ENCODE measurements at places on chromosomes 11 and 22.

DNA sequence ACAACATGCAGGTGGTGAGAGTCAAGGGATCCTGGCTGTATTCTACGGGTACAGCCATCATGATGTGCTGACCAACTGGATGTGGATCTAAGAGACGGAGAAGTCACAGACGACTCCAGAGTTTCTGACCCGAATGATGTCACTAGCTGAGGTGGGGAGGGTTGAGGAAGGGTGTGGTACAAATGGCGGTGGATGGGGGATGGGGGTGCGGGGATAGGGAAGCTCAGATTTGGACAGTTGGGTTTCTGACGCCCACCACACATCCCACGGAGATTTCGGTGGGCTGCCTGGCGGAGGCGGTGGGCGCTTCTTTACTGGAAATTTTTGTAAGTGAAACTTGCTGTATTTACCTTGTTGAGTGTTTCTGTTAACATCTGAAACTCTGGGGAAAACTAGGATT is 126.7 kb downstream of the OSBP2 start:
- DNase-seq, result no peak

GRCh38 chr11:10483584-10483983 is 28.5 kb downstream of the AMPD3 start:
- no peak for DNase-seq

GRCh38 chr22:24247564-24248344 is 2.9 kb upstream of the GGT5 start:
- no peak for DNase-seq

- no peak for DNase-seq
Measured at GRCh38 chr11:44673688-44674087, 53.1 kb upstream of the TSPAN18 start.

GRCh38 chr11:120713296-120713695 is 201.7 kb downstream of the GRIK4 start:
- no peak for DNase-seq

DNA sequence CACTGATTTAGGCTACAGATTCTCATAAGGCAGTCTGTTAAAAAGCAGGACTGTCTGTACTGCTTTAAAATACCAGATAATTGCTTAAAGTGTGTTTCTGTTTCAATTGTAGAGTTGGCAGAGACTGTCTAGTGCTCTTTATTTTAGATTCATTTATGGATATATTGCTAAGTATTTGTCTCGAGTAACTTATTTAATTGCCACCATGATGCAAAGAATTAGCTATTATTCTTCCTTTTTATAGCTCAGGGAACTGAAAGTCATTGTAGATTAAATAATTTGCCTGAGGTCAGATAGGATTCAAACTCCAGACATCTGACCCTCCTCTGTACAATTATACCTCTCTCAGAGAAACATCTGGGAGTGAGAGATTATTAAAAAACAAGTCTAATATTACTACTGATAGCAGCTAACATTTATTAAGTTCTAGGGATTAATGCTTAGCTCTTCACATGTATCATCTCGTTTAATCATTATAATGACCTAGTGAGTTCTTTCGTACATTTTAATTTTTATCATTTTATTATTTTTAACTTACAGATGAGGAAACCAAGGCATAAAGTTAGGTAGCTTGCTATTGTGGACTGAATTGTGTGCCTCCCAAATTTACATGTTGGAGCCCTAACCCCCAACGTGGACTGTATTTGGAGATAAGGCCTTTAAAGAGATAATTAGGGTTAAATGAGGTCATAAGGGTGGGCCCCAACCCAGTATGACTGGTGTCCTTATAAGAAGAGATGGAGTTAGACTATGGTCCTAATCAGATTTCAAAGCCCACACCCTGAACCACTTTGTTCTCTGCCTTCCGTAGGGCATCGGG is 19.7 kb upstream of the RAG2 start:
- no peak for DNase-seq

- DNase-seq, result peak; percentile 12
Measured at GRCh38 chr11:15843309-15843872, 513.0 kb downstream of the SOX6 start.

DNA sequence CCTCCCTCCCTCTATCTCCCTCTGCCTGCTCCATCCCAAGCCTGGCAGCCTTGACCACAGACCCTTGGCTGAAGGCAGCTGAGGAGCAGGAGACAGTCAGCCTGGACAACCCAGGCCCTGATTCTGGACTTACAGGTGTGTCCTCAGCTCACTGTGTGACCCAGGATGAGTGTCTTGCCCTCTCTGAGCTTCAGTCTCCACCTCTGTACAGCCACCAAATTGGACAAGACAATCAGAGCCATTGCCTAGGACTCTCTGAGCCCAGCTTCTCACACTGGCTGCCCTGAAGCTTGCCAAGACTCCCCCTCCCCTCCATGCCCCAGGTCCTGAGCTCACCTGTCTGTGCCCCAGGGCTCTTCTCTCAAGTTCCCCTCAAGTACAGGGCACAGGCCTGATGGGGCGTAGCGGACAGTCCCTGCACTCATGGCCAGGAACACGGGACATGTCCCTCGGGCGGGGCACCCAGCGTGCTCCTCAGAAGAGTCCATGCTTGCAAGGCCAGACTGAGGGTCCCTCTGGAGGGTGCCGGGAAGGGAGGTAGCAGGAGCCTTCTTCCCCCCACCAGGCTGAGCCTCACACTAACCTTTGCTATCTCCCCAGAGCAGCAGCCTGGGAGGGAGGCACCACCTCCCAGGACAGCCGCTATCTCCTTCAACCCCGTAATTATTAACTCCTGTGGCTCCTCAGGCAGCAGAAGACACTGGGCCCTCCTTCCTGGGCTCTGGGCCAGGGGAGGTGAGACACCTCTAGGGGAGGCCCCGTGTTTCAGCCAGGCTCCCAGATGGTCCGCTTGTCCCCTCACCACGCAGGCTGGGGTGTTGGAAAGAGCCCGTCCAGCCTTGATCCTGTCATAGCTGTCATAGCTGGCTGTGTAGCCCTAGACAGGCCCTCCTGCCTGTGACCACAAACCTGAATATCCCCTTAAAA is 2.6 kb upstream of the RAB3IL1 start:
- DNase-seq, result no peak

DNA sequence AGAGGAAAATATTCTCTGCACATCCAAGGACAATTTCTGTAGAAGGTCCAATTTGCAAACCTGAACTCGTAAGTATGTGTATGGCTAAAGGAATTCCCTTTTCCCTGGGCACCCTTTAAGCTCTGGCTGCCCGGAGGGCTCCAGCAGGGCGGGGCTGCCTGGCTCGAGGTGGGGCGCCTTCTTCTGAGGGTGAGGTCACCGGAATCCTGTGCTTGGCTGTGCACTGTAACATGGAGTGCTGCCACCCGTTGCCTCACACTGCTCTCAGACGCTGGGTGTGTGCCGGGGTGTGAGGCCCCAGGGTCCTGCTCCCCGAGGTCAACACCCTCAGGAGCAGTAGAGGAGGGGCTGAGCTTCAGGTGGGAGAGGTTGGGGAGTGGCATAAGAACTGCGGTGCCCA is 61.5 kb downstream of the SYN3 start:
- DNase-seq, result no peak

- no peak for DNase-seq
Measured at GRCh38 chr22:35008213-35008612, 57.7 kb upstream of the ISX start.

- no peak for DNase-seq
Measured at GRCh38 chr11:69881467-69882269, 62.5 kb upstream of the FGF3 start.

- DNase-seq, result no peak
Measured at GRCh38 chr11:86205421-86206336, 38.9 kb upstream of the EED start.

GRCh38 chr22:49398646-49399045 is 429.0 kb downstream of the BRD1 start:
- no peak for DNase-seq

GRCh38 chr22:30922151-30922611 is 46.4 kb downstream of the MORC2 start:
- DNase-seq, result no peak

DNA sequence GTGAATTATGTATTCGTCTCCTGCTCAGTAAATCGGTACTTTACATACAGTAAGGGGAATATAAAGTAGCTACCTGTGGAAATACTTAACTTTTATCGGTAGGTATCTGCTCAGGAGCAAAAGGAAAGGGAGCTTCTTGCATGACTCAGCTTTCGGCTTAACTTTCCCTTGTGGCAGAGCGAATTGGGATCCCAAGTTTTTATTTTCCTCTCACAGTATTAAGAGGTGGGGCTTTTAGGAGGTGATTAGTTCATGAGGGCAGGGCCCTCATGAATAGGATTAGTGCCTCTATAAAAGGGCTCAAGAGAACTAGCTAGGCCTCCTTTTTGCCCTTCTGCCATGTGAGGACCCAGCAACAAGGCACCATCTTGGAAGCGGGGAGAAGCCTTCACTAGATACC is 18.7 kb downstream of the RCN1 start:
- no peak for DNase-seq

DNA sequence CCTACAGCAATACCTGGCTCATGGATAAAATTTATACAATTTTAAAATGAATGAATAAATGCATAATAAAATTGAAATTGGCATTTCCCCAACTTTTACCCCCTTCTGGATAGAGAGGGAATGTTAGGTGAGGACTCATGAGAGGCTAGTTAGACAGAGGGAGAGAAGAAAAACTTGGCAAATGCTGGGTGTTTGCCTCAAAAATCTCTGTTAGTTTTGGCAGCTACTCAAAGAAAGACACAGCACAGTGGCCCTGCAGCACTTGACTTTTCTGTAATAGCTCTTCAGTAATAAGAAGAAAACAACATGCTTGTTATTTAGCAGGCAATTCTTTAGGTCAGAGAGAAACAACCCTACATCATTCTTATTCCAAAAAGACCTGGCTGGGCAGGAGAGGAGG is 20.7 kb upstream of the IZUMO1R start:
- no peak for DNase-seq

GRCh38 chr22:41178425-41178975 is 26.6 kb upstream of the L3MBTL2 start:
- no peak for DNase-seq

All from NCI-H1048 (cell line).